Nephron progenitor cell (in vitro differentiated cells): ENCODE measurements at places on chromosomes 3 and 15.

DNA sequence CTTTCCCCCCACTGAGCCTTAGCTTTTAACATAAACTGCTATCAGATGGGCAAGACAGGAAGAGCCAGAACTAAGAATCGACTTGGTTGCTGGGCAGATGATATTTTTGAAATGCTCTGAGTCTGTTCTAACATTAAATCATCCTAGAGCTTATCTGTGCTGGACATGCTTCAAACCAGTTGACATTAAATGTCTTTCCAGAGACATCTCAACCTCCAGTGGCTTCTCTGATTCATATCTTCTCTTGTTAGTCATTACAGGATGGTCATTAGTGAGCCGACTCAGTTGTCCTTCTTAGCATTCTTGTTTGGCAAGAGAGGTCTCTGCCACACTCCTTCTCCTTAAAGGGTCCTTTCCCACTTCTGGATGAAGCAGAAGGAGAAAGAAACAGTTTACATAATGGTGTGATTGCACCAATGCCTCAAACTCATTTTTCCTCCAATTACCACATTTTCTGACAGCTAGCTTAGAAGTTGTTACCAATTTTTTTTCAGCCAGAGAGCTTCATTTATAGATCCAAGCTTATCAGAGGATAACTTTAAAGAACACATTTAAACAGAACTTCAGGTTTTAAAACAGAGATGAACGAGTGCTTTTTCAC, 21.7 kb upstream of the SYN2 start:
- DNase-seq: no peak

DNA sequence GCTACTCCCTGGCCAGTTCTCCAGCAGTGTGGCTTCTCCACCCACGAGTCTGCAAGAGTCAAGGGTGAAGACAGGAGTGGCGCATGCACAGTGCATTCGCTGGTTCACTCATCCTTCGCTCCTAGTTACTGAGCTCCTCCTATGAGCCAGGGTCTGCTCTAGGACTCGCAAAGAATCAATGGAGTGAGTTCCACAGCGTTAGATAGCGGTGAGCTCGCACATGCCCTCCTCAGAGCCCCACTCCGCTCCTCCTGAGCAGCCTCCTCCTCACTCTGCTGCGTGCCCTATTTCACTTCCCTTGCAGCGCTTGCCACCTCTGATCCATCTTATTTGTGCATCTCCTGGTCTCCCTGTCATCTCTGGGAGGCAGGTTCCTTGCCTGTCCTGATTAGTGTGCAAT, 63.0 kb downstream of the NUP210 start:
- no peak for DNase-seq

- peak; percentile 53 for DNase-seq
Observed at GRCh38 chr3:183254487-183255347, 1.7 kb downstream of the B3GNT5 start.

DNA sequence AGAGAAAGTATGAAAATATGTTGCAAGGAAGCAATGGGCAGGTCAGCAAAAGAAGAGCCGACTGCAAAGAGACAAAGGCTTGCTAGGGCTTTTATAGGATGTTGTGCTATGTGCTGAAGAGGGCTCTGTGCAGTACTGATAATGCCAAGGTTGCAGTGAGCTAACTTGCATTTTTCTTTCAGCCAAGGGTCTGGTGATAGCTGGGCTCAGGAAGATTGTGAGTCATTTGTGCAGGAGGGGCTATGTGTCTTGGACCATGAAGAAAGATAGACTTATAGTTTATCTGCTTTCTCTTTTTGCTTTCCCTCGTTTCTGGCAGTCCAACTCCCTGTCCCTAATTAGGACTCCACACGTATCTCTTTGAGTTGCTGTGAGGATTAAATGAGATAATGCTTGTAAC, 64.5 kb upstream of the LRIG1 start:
- no peak for DNase-seq

GRCh38 chr3:69214241-69214640, 91.8 kb upstream of the LMOD3 start:
- no peak for DNase-seq

GRCh38 chr15:40055576-40056293, 16.8 kb upstream of the SRP14 start:
- DNase-seq: no peak

- no peak for DNase-seq
Observed at GRCh38 chr15:38665586-38666305, 101.1 kb upstream of the RASGRP1 start.

DNA sequence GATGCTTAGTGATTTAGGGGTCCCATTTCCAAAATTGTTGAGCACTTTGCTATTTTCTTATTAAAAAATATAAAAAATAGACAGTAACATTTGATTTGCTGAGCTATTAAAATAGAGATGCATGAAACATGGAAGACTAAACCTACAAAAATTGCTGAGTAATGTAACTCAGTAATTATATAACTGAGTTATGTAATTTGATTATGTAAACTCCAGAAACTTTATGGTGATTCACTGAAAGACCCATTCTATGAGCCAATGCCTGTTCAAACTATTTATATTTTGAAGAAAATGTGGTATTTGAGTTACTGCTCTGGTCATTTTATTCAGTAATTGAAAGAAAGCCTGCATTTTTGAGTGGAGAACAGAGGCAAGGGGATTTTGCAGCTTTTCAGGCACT, 1221.5 kb upstream of the ALCAM start:
- no peak for DNase-seq

- no peak for DNase-seq
Observed at GRCh38 chr15:88023914-88024313, 232.6 kb downstream of the NTRK3 start.

DNA sequence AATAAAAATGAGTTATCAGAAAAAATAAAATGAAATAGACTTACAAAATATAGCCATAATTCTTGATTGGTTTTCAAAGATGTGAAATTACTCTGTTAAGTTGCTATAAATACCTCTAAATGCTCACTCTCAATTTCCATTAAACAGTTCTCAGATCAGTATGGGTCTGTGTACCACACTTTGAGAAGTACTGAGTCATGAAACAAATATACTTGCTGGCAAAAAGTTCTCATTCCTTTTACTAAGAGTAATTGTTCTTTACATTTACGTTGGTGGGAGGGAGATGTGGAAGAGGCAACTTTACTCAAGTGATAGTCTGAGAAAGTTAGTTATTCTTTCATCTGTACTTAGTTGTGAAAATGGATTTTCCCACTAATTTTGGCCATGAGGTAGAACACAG, 96.3 kb downstream of the ZNF385D start:
- no peak for DNase-seq

- DNase-seq: no peak
Observed at GRCh38 chr3:7207125-7207524, 346.2 kb downstream of the GRM7 start.

GRCh38 chr3:60131618-60132017, 1081.8 kb upstream of the CFAP20DC start:
- no peak for DNase-seq

- no peak for DNase-seq
Observed at GRCh38 chr3:162602619-162603018, 1106.0 kb downstream of the OTOL1 start.

GRCh38 chr3:52454938-52455282, 494 bp upstream of the NISCH start:
- DNase-seq: no peak

- DNase-seq: no peak
Observed at GRCh38 chr15:96207377-96208006, 123.0 kb upstream of the NR2F2 start.

- no peak for DNase-seq
Observed at GRCh38 chr3:96106701-96107100, 707.7 kb upstream of the EPHA6 start.

- DNase-seq: no peak
Observed at GRCh38 chr3:188925376-188925775, 246.4 kb upstream of the TPRG1 start.

- no peak for DNase-seq
Observed at GRCh38 chr3:46702246-46703012, 1.2 kb downstream of the TMIE start.

DNA sequence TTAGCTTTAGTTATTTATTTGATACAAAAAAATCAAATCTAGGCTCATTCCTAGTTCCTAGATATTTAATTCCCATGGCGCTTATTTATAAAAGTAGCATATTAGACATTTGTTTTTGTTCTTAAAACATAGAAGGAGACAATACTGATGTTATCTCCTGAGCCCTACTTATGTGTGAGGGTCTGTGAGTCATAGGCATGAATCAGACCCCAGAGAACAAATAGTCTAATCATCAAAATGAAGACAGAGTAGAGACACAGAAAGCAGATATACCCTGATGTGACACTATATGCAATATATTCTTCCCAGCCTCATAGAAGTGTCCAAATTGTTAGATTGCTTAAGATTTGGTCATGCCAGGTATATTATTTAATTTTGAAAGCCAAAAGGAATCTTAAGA, 44.9 kb downstream of the PEX5L start:
- no peak for DNase-seq

DNA sequence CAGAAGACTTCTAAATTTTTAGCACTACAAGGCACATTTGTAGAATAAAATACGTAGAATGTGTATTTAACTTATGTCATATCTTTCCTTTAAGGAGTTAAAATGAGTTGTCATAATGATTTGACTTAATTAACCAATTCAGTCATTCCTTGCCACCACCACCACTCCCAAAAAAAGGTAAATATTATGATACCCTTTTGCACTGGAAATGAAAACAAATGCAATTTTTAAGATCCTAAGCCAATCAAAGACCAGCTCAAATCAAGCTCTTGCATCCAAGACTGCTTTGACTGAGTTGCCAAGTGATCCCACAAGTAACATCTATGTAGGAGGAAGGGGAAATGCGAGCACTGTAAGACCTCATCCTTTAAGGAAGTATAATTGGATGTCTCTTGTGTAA, 426.6 kb upstream of the ATP11B start:
- no peak for DNase-seq

- no peak for DNase-seq
Observed at GRCh38 chr15:76776480-76776879, 128.7 kb downstream of the SCAPER start.

- no peak for DNase-seq
Observed at GRCh38 chr15:81723113-81723651, 322.6 kb downstream of the MEX3B start.

GRCh38 chr3:172595664-172596393, 72.6 kb upstream of the TNFSF10 start:
- peak; percentile 9 for DNase-seq

- DNase-seq: no peak
Observed at GRCh38 chr15:52100807-52101442, 11.7 kb downstream of the BCL2L10 start.

- DNase-seq: no peak
Observed at GRCh38 chr3:33174711-33175414, 43.7 kb downstream of the SUSD5 start.

DNA sequence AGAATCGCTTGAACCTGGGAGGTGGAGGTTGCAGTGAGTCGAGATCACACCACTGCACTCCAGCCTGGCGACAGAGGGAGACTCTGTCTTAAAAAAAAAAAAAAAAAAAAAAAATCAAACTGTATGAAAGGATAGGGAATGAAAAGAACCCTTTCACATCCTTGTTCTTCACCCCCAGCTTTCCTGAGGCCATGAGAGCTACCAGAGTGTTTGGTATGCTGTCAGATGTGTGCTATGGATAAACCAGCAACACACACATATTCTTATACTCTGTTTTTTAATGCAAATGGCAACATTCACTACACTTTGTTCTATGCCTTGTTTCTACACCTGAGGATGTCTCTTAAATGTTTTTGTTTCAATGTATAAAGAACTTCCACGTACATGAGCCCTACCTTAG, 33.5 kb downstream of the RPL22L1 start:
- DNase-seq: no peak

DNA sequence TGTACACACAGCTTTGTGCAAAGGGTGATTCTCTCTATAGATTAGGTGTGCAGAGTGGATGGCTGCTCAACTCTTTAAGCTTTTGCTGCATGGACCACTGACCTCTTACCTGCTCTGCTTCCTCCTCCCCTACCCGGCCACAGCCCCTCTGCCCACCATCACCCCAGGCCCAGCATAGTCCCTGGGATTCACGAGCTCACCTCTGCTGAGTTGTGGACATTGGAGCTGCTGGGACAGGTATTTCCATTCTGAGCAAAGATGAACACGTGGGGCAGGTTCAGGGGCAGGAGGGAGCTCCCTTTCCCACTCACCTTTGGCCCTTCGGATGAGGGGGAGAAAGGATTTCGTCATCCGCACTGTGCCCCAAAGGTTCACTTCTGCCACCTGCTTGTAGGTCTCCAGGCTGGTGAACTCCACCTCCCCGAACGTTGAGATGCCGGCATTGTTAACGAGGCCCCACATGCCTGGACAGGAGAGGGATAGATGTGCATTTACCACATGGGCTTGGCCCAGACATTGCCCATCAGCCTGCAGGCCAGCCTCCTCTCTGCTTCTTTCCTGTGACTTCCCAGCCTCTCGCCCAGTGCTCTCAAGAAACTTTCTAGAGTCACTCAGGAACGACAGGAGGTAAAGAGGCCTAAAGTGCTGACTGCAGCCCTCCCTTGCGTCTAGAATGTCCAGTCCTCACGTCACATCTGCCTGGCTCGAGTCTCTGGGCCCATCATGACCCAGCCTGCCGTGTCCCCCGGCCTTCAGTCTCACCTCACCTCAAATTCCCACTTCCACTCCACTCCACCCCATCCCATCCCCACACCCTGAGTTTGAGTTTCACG, 41.6 kb downstream of the BDH1 start:
- no peak for DNase-seq

DNA sequence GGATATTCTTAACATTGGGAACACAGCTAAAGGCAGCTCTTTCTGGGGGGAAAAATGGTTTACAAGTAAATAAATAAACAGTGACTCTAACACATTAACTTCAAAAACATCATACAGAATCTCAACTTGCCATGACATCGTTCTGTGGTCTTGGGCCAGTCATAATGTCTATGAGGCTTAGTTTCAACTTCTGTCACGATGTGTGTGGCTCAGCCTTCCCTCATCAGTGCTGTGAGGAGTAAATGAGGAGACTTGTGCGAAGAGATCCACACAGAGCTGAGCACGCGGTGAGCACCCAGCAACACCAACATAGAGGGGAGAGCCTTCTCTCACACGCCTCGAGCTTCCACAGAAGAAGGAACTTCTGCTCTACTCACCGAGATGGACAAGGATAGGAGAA, 49.0 kb downstream of the DZIP1L start:
- DNase-seq: no peak

DNA sequence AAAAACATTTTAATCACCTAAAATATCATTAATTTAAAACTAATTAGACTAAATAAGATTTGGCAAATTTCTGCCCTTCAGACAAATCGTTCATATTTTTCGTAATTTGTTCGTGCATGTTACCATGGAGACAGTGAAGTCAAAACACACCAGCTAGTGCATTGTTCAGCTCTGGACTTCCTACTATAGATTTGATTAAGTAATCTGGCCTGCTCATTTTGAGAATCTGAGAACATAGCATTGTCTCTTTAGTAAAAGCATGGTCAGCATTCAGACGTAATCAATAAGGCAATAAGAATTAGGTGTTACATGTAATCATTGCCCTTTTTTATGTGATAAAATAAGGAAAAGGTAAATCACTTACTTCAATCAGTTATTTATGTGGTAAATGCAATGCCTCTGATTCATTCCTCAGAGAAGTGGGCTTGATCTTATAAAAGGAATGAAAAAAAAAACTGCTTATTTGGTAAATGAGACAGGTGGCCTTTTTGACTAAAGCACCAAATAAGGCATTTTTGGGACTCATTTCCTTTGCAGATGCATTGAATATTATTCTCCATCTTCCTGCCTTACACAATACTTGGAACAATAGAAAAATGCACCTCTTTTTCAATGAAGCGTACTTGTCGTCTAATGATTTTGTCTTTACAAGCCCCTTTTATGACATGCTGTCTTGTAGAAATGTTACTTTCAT, 84.5 kb upstream of the FNDC3B start:
- DNase-seq: no peak
